Stomach (tissue), 19 donors: ENCODE measurements at places on chromosomes 6 and 20. TPM values are rescaled to one million over a fixed set of nuclear protein-coding genes. Genes with fewer than 3 reads are reported as not detected.
A peak's percentile ranks its signal among the peaks of the same experiment; 100 is the strongest.

DNA sequence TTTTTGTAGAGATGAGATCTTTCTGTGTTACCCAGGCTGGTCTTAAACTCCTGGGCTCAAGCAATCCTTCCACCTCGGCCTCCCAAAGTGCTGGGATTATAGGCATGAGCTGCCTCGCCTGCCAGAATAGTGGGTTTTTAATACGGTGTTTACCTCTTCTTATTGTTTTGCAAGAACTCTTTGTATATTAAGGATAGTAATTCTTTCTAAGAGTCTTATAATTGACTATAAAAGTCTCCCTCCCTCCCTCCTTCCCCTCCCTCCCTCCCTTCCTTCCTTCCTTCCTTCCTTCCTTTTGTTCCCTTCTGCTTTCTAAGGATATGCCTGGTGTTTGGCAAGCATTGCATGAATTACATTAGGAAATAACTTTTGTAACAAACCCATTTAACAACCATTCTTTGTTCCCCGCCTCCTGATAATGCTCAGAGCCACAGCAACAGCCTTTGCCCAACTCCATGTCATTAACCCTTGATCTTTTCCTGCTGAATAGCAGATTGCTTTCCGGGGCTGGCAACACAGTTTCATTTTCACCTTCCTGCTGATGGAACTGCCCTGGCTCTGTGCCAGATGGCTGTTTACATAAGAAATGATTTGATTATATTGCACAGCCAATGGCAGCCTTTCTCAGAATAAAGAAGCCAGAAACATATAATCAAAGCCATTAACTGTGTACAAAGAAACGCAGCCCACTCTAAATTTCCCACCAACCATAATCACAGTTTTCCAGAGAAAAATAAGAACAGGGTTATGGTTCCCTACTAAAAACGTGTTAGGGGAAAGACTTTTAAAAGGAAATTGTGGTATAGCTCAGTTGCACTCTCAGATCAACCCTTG lies 143.7 kb upstream of the PTPN1 start:
- peak; percentile 96 for DNase-seq

DNA sequence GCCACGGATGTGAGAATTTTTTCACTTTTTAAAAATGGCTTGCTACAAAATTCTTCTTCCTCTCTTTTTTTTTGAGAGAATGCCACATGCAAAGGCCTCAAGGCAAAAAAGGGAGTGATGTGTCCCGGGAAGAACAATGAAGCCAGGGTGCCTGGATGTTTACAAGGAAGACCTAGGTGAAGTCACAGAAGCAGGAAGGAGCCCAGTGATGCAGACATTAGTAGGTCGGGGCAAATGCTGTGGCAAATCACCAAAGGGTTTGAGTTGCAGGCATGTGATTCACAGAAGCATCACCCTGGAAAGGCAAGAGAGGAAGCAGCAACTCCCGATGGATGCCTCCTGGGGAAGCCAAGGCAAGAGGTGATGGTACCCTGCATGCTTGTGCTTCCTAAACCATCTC lies 46.8 kb downstream of the FARS2 start:
- no peak for DNase-seq

DNA sequence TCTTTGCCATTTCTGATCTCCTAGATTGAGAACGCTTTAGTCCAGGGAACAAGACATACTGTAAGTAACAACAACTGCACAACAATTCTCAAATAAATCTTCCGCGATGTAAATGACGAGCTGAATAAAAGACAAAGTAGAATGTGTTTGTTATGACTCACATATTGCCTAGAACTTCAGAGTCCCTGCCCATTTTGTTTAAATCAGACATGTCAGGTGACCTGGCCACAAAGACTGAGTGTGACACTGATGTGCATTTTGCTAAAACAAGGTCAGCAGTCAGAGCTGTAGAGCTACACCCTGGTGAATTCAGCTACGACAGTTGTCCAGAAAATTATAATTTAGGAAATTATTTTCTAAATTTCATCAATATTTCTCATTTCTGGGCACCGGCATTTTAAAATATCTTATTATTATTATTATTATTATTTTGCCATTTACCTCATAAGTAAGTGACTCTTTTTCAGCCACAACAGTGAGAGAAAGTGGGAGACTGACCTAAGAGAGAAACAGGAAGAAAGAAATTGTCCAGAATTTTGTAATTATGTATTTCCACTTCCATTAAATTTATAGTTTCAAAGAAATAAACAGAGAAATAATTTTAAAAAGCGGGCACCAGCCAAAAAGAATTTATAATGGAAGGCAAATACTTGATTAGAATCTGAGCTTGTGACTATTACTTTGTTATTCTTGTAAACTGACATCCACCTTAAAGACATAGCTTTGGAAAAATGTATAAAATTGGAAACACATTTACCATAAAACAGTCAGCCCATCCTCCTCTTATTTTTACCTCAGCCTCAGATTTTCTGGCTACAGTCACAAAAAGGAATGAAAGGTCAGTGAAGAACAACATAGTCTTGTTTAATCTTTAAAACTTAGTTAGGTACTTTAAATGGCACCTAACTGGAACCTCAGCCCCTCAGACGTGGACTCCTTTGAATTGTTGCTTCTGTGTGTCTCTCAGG lies 157.0 kb upstream of the CITED2 start:
- DNase-seq, result no peak

DNA sequence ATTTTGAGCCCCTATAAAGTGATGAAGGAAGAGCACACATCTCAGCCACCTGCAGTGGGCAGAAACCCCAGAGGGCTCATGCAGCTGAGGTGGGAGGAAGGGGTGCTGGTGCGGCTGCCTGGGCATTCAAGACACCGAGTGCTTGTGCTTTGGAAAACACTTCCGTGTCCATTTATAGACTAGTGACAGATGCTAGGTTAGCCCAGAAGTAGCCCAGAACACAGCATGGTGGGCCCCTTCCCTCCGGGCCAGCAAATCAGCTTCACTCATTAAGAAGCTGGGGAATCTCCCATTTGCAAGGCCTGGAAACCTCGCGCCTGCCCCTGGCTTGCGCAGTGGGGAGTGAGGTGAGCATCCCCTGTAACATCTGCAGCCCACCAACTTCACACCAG lies 12.9 kb downstream of the BEND3 start:
- no peak for DNase-seq

- no peak for DNase-seq
Observed at GRCh38 chr6:45657226-45657625, 279.5 kb upstream of the SUPT3H start.

- DNase-seq, result no peak
Observed at GRCh38 chr20:3093861-3094361, 9.4 kb upstream of the AVP start.

The CLIC5 gene
- 2.0 TPM for total RNA-seq

DNA sequence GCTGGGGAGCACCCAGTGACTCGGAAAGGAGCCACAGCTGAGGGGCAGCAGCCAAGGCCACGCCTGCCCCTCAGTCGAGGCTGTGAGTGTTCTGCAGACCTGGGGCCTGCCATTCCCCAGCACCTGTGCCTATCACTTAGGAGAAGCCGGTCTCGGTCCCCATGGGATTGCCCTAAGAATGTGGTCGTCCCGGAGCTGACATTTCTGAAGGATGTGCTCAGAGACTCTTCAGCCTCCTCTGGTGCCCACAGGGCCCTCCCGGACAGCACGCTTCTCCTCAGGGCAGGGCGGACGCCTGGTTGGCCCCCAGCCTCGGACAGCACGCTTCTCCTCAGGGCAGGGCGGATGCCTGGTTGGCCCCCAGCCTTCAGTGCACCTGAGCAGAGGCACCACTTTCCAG lies 223.9 kb downstream of the ERMARD start:
- DNase-seq, result no peak

- DNase-seq, result no peak
Observed at GRCh38 chr20:63208346-63208909, 7.5 kb downstream of the YTHDF1 start.

The ENPP4 gene
- total RNA-seq, result 24.6 TPM

The PDE10A gene
- total RNA-seq, result 4.0 TPM

The MKKS gene
- total RNA-seq, result 10.5 TPM

The PTCRA gene
- not detected for total RNA-seq

- peak; percentile 76 for DNase-seq
Observed at GRCh38 chr20:32484225-32484957, 100.7 kb downstream of the NOL4L start.

DNA sequence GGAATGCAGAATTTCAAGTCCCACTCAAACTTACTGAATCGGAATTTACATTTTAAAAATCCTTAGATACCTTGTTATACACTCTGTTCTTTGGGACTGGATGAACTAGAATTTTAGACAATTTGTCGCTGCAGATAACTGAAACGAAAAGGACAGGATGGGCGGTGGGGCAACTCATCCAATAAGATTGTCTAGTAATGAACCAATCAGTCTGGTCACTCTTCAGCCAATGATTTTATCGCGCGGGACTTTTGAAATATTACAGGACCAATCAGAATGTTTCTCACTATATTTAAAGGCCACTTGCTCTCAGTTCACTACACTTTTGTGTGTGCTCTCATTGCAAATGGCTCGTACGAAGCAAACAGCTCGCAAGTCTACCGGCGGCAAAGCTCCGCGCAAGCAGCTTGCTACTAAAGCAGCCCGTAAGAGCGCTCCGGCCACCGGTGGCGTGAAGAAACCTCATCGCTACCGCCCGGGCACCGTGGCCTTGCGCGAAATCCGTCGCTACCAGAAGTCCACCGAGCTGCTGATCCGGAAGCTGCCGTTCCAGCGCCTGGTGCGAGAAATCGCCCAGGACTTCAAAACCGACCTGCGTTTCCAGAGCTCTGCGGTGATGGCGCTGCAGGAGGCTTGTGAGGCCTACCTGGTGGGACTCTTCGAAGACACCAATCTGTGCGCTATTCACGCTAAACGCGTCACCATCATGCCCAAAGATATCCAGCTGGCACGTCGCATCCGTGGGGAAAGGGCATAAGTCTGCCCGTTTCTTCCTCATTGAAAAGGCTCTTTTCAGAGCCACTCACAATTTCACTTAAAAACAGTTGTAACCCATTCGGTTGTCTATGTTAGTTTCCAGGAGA lies 41.9 kb upstream of the HFE start:
- DNase-seq, result peak; percentile 96

GRCh38 chr6:169862892-169863525 lies 111.6 kb downstream of the ERMARD start:
- peak; percentile 21 for DNase-seq

DNA sequence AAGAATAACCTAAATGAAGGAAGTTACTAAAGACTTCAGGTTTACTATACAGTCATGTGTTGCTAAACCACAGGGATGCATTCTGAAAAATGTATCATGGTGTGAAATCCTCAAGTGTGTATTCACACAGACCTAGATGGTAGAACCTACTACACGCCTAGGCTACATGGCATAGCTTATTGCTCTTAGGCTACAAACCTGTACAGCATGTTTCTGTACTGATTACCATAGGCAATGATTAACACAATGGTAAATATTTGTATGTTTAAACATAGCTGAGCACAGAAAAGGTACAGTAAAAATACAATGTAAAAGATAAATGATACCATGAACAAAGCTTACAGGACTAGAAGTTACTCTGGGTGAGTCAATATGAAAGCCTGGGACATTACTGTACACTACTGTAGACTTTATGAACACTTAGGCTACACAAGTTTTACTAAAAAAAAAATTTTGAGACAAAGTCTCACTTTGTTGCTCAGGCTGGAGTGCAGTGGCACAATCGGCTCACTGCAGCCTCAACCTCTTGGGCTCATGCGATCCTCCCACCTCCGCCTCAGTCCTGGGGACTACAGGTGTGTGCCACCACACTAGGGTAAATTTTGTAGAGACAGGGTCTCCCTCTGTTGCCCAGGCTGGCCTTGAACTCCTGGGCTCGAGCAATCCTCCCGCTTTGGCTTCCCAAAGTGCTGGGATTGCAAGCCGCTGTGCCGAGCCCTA lies 36.0 kb downstream of the ADNP start:
- peak; percentile 84 for DNase-seq

The KIAA1755 gene
- total RNA-seq, result 3.1 TPM

- no peak for DNase-seq
Observed at GRCh38 chr6:98067375-98067774, 767.0 kb upstream of the POU3F2 start.

DNA sequence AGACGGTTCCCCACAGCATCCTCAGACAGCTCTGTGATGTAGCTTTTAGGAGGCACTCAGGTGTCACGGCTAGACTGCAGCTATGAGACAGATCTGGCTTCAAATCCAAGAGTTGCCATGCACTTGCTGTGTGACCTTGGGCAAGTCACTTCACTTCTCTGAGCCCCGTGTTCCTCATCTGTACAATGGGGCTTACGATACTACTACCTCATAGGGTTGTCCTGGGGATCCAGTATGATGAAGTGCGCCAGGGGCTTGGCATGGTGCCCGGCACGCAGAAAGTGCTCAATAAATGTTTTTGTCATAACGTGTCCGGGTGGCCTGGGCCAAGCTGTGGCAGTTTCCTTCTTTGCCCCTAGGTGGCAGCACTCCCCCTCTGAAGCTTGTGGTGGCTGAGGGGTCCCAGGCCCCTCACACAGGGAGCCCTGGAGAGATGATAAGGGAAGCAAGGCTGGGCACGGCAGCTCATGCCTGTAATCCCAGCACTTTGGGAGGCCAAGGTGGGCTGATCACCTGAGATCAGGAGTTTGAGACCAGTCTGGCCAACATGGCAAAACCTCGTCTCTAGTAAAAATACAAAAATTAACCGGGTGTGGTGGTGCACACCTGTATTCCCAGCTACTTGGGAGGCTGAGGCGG lies 19.1 kb upstream of the CHMP4B start:
- peak; percentile 74 for DNase-seq

- peak; percentile 60 for DNase-seq
Observed at GRCh38 chr20:32325706-32326503, 32.2 kb upstream of the ASXL1 start.

- DNase-seq, result no peak
Observed at GRCh38 chr20:39045676-39046075, 83.5 kb downstream of the DHX35 start.

The KCNS1 gene
- total RNA-seq, result not detected

DNA sequence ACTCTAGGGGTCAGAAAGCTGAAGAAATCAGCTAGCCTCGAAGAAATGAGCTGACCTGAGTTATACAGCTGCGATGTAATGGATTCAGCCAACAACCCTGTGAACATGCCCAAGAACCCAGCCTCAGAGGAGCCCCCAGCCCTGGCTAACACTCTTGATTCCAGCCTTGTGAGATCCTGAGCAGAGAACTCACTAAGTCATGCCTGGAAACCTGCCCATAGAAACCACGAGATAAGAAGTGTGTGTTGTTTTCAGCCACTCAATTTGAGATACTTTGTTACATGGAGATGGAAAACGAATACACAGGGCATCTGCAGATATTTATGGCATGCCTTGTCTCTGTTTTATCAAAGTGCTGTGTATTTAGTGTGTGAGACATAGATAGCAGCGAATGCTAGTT lies 265.2 kb downstream of the QKI start:
- no peak for DNase-seq

The LEMD2 gene
- 46.1 TPM for total RNA-seq

The DZANK1 gene
- total RNA-seq, result not detected

The MAS1 gene
- total RNA-seq, result not detected

- no peak for DNase-seq
Observed at GRCh38 chr6:161417717-161418462, 144.0 kb upstream of the AGPAT4 start.

GRCh38 chr6:69098910-69099309 lies 463.8 kb downstream of the ADGRB3 start:
- DNase-seq, result no peak

The OR2B6 gene
- total RNA-seq, result not detected

GRCh38 chr6:43921548-43922425 lies 151.8 kb downstream of the VEGFA start:
- DNase-seq, result no peak

The OXT gene
- not detected for total RNA-seq

The MLN gene
- total RNA-seq, result not detected

- DNase-seq, result no peak
Observed at GRCh38 chr6:93972791-93973190, 553.4 kb upstream of the EPHA7 start.

The PACRG gene
- 3.7 TPM for total RNA-seq
